Astrocyte (in vitro differentiated cells and primary cell): ENCODE measurements at places on chromosomes 2 and 18.

GRCh38 chr2:119696494-119697030 is 17.6 kb downstream of the TMEM177 start:
- no peak for DNase-seq

- no peak for DNase-seq
These were observed 149.2 kb upstream of the L3MBTL4 start for GRCh38 chr18:6563896-6564295.

DNA sequence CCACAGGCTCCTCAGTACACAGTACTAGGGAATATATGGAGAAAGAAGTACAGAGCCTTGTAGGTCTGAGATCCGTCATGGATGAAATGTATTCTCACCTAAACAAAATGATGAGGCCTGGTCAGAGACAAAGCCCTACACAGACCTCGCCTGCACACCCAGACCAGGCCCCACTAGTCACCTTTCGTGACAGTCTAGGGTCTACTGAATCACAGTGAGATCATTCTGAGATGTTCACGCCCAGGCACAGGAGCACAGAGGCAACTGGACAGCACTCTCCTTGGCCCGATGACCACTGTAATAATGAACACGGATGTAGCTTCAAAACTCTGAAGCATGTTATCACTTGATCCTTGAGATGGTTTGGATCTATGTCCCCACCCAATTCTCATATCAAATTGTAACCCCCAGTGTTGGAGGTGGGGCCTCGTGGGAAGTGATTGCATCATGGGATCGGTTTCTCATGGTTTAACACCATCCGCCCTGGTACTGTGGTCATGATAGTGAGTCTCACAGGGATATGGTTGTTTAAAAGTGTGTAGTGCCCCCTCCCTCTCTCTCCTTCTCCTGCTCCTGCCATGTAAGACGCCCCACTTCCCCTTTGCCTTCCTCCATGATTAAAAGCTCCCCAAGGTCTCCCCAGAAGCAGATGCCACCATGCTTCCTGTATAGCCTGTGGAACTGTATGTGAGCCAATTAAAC is 15.1 kb downstream of the DOCK10 start:
- no peak for DNase-seq

GRCh38 chr18:50312296-50313030 is 25.0 kb upstream of the CXXC1 start:
- DNase-seq, result no peak
